Neuronal stem cell (in vitro differentiated cells): ENCODE measurements at places on chromosomes 16 and 17.

DNA sequence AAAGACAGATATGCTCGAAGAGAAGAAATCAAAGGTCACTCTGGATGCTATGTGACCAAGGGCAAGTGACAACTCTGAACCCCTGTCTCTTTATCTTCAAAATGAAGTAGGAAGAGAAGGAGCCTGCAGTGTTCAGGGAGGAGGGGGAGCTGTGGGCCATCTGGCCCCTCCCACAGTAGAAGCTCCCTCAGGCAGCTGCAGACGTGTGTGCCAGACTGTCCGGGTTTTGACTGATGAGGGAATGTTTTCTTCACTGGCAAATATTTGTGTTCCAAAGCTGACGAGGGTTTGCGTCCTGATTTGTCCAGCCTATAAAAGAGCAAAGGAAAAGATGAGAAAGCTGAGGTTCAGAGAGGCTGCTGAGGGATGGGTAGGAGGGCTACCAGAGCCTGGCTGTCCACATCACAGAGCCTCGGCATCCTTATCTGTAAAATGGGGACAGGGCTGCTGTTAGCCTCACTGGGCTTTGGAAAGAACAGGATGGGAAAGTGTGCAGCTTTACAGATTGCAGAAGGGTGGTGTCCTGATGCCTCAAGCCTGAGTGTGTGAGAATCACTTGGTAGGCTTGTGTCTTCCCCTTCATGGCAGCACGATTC, 1.8 kb upstream of the GINS2 start:
- no peak for DNase-seq

GRCh38 chr17:32141258-32141657, 1.0 kb upstream of the RHOT1 start:
- no peak for DNase-seq

DNA sequence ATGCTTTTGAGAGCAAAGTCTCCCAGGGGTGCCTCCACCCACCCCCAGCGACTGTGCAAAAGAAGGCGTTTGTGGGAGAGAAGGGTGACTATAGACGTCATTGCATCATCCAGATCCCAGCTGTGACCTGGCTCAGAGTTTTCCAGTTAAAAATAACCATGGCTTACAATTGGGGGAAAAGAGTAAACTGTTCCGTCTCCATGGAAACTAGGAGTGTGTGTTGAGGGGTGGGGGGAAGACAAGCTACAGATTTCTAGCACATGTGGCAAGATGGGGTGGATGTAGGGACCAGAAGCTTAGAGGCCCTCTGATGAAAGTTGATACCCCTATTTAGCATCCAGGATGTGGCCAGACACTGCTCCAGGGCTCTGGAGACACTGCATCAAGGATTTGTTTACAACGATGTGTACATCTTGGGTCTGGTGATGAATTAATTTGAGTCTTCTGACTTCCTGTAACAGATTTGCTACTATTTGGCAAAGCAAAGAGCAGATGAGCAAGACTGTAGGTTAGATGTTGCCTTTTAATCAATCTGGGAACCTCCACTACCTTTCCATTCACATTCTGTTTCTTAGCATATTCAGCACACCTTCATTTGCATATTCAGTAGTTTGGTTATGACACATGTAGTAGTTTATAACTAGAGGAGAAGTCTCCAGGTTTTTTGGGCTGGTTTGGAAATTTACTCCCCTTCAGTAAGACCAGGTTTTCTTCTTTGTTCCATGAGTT, 6.2 kb upstream of the DUSP14 start:
- DNase-seq: no peak

GRCh38 chr17:49022391-49022941, 25.3 kb downstream of the IGF2BP1 start:
- peak; percentile 83 for DNase-seq

- DNase-seq: no peak
Observed at GRCh38 chr16:84156342-84156784, 11.3 kb downstream of the DNAAF1 start.

GRCh38 chr16:57679767-57680482, 11.8 kb downstream of the ADGRG3 start:
- DNase-seq: no peak

DNA sequence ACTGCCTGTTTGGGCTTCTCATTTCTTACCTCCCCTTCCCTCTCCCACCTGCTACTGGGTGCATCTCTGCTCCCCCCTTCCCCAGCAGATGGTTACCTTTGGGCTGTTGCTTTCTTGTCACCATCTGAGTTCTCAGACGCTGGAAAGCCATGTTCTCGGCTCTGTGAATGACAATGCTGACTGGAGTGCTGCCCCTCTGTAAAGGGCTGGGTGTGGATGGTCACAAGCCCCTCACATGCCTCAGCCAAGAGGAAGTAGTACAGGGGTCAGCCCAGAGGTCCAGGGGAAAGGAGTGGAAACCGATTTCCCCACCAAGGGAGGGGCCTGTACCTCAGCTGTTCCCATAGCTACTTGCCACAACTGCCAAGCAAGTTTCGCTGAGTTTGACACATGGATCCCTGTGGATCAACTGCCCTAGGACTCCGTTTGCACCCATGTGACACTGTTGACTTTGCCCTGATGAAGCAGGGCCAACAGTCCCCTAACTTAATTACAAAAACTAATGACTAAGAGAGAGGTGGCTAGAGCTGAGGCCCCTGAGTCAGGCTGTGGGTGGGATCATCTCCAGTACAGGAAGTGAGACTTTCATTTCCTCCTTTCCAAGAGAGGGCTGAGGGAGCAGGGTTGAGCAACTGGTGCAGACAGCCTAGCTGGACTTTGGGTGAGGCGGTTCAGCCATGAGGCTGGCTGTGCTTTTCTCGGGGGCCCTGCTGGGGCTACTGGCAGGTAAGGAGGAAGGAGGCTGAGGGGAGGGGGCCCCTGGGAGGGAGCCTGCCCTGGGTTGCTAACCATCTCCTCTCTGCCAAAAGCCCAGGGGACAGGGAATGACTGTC, at the start of gene CD68:
Gene CD68, plus strand, starts transcription at position 638 of the 833 bp plus-strand sequence. Its CDS starts 40 bp downstream, at position 678.
- no peak for DNase-seq

DNA sequence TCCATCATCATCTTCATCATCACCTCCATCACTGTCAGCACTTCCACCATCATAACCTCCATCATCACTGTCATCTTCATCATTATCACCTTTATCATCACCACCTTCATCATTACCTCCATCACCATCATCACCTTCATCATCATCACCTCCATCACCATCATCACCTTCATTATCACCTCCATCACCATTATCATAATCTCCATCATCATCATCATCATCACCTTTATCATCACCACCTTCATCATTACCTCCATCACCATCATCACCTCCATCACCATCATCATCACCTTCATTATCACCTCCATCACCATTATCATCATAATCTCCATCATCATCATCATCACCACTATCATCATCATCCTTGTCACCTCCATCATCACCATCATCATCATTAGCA, 309.7 kb downstream of the HAPSTR1 start:
- DNase-seq: no peak

GRCh38 chr16:9929836-9930235, 252.4 kb downstream of the GRIN2A start:
- no peak for DNase-seq

DNA sequence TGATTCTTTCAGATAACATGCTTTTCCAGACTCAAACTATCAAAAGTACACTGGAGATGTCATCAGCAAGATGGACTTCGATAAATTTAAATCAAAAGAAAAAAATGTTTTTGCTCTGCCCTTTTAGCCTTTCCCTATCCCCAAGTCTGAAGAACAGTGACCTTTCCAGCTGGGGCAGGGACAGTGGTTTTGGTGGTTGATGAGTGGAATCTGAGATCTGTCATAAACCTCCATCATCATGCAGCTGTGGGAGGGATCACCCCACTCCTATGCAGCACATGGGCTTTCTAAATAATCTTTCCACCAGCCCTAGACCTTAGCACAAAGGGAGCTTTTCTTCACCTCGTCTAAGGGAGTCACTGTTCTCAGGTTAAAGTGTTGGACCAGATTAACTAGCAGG, 869.5 kb upstream of the SOX9 start:
- DNase-seq: no peak

- no peak for DNase-seq
Observed at GRCh38 chr16:28300327-28300726, 8.0 kb downstream of the SBK1 start.

DNA sequence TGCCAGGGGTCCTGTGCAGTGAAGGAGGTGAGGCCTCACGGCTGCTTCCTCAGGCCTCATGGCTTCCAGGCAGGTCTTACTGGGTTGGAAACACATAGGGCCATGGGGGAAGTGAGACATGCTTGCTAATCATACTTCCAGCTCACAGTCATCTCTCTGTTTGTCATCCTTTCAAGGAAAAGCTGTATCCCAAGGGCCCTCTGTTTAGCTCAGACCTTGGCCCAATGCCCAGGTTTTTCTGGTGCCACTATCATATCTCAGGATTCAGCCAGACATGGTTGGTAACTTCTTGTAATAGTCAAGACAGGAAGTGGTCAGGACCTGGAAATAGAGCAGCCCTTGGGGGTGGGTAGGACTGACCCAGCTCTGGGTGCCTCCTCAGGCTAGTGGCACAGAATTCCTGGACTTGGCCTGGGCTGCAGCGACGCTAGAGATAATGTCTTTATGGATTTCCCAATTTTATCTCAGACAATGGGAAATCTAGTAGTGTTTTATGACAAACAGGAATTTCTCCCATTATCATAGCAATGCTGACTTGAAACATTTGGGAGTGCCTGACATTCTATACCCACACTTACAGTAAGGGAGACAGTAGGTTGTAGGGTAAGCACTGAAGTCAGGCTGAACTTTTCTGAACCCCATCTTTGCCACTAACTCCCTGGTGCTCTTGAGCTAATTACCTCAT, 13.5 kb upstream of the ITGB3 start:
- DNase-seq: no peak

DNA sequence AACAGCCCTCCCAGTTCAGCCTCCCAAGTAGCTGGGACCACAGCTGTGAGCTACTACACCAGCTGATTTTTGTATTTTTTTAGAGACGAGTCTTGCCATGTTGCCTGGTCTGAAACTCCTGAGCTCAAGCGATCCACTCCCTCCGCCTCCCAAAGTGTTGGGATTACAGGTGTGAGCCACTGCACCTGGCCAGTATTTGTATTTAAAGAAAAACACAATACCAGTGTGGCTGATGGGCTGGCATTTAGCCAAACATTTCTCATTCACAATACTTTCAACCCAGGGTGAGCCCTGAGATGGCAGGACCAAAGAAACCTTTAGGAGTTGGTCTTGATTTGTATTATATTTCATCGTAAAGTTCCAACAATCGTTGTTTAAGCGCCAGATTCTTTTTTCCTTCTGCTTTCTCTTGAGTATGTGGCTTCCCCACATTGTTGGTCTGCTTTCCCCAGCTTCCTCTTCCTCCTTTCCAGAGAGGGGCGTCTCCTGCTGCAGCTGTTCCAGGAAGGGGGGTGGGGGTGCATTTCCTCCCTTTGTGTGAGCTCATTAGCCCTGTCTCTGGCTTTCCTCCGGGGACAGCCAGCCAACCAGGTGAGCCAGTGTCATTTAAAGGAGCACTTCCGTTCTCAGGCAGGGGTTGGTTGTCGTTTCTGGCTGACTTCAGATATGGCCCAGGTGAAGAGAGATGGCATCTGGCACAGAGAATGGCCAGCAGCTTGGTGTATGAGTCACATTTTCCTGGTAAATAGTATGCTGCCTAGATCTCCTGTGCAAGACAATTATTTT, 79.9 kb downstream of the GPRC5B start:
- DNase-seq: no peak

DNA sequence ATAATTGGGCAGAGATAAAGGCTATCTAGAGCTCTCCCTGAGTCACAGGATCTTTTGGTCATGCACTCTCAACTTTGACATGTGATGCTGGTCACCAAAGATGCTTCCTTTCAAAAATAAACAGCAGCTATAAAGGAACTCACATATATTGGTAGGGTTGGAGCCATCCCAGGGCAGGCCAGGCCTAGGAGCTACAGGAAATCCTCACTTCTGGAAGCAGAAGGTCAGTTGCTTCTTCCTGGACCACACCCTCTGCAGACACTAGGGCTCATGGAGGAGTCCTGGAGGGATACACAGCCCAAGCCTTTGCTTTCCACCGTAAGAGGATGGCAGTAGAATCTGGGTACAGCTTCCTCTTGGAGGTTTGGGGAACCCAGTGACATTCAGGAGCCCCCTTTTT, 24.6 kb downstream of the SOST start:
- DNase-seq: no peak

DNA sequence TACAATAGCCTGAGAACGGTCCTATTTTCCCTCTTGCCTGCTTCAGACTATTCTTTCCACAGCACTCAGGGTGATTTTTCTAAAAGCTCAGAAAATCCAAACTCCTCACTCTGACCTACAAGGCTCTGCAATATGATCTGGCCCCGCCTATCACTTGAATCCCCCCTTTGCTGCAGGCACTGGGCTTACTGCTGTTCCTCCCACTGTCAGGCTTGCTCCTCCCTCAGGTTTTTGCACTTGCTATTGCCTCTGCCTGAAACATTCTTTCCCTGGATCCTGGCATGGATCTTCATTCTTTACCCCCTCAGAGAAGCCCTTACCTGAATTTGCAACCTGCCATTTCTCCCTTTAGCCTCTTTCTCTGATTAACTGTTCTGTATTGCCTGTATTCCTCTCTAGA, 52.3 kb downstream of the RPGRIP1L start:
- no peak for DNase-seq

DNA sequence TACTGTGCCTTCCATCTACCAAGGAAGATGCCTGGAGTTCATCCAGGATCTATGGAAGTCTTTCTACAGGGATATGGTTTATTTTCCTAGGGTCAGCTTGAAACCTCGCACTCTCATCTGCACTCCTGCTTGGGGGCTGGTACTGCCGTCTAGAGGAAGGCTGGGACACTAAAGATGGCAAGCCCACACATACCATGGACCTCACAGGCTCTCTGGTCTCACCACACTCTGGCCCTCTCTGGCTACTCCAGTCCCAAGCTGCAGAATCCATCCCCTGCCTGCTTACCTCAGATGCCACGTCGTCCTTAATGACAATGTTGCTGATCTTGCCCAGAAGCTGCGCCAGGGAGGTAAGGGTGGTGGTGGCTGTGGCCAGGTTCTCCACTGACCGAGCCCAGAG, 2.1 kb upstream of the UNC119 start:
- no peak for DNase-seq

GRCh38 chr16:52283018-52283417, 263.9 kb downstream of the TOX3 start:
- DNase-seq: no peak

DNA sequence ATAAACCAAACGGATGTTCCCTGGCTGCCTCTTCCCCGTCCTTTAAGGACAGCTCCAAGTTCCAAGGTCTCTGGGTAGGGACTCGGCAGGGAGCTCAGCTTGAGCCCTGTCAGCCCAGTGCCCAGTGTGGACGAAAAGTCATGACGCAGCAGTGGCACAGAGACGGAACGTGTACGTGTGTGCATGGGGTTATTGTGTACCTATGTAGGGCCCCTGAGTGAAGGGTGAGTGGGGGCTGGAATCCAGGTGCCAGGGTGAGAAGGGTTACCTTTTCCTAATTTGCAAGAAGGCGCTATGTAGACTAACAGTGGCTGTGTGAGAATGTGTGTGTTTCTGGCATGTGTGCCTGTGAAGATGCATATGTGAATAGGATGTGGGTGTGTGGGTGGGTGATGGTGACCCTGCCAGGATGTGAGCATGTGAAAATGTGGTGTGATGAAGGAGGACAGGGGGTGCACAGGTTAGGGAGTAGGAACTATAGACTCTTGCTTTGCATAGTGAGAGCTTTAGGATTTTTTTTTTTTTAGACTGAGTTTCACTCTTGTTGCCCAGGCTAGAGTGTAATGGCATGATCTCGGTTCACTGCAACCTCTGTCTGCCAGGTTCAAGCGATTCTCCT, 6.0 kb downstream of the SCN4A start:
- no peak for DNase-seq
